ENCODE measurements at places on chromosomes 7 and 10. TPM values are rescaled to one million over a fixed set of nuclear protein-coding genes. Genes with fewer than 3 reads are reported as not detected.

DNA sequence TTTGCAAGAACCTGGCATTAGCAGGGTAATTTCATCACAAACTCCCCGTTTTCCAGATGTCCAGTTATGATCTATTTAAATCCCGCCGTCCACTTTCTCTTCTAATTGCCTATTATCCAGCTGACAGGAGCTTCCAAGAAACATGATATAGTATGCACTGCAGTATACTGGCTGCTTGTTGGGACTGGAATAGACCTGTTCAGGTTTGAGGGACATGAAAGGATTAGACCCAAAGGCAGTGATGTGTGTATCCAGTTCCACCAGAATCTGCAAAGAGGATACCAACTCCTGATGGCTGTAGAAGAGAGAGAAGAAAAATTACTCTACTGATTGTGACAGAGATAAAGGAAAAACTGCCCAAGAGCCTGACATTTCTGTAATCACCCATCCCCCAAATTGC lies 8.9 kb downstream of the MSS51 start:
- no peak for DNase-seq

The CDC123 gene
- polyA plus RNA-seq: 122 TPM

DNA sequence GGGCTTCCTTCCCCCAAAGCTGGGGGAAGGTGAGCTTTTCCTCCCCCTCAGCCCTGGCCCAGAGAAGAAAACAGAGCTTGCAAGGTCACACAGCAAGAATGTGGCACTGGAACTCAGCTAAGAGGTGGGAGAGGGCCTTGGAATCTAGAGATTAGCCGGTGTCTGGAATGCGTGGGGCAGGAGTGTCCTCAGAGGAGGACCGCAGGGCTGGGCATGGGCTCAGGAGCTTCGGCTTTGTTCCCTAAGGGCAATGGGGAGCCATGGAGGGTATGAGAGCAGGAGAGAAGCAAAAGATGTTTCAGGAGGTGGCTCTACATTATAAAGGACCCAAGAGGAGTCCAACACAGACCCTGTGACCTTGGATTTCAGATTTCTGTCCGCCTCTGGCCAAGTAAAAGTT lies 127.2 kb upstream of the TNRC18 start:
- DNase-seq: no peak

The TET1 gene
- 0.08 TPM for polyA plus RNA-seq

GRCh38 chr10:7458556-7458955 lies 47.7 kb upstream of the SFMBT2 start:
- no peak for DNase-seq

- no peak for DNase-seq
Measured at GRCh38 chr7:79968077-79968648, 166.5 kb upstream of the GNAI1 start.

GRCh38 chr10:311901-312665 lies 176.8 kb downstream of the ZMYND11 start:
- DNase-seq: no peak

- no peak for DNase-seq
Measured at GRCh38 chr7:151875942-151876898, 695 bp downstream of the PRKAG2 start.

The VSTM4 gene
- polyA plus RNA-seq: not detected

The P4HA1 gene
- polyA plus RNA-seq: 29.4 TPM

- no peak for DNase-seq
Measured at GRCh38 chr10:132418527-132419416, 21.8 kb downstream of the PWWP2B start.

The ACTR3C gene
- 1.3 TPM for polyA plus RNA-seq

The AUTS2 gene
- 4.7 TPM for polyA plus RNA-seq

DNA sequence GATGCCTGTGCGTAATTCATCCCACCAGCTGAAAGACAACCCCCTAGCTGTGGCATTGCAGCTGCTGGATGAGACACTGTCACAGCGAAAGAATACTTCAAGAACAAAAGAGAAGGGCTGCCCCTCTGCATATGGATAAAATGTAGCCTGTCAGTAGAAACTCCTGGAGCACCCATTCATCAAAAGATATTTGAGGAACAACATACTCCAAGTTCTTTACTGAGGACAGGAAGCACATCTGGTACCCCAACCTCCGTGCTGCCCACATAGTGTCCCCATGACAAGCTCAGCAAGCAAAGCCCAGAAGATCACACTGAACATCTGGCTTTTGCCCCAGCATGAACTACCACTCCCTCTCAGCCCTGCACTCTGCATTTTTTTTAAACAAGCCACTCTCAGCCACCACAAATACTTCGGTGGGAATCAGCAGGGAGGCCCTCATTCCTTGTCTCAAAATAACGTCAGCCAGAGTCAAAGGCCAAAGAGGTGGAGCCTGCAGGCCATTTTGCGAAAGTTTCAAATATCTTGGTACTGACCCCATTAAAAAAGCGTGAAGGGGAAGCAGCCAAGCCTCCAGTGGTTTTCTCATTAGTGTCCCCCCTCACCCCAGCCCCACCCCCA lies 1.7 kb downstream of the CREB3L2 start:
- DNase-seq: no peak

The AQP1 gene
- 0.17 TPM for polyA plus RNA-seq

DNA sequence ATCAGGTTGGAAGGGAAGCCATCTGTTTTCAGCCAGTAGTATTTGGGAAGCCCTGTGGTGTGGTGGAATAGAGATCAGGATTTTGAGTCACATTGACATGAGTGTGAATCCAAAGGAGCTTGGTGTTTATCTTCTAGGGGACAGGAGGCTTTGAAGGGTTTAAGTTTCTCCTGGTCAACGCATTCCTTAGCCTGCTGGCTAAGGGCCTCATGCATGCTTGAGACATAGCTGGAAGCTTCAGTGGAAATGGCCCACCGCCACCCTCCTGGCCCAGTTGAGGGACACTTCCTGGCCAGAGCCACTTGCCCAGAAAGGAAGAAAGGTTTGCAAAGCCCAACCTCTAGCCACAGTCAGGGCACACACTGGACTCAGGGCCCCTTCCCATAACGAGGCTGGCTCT lies 70.9 kb downstream of the CDK1 start:
- DNase-seq: no peak

- DNase-seq: no peak
Measured at GRCh38 chr7:16465469-16466361, at the start of gene SOSTDC1. Gene SOSTDC1, minus strand, starts transcription at chr7:16465738. Its CDS starts 70 bp downstream, at chr7:16465668.

DNA sequence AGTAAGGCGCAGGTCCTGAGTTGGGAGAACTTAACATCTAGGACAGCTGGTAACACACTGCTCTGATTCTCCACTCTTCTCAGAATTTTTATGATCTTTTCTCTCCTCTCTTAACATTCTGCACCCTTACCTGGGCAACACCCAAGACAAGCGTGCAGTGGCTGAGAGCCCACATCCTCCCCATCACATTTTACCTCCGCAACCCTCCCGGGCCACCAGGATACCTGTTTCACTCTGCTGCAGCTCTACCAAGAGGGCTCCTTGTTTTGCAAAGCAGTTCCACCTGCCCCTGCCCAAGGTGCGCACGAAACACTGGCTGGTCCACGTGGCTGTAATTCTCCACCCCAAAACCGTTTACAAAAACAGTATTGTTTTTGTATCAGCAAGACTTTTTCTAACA lies 81.5 kb downstream of the ITIH5 start:
- no peak for DNase-seq

DNA sequence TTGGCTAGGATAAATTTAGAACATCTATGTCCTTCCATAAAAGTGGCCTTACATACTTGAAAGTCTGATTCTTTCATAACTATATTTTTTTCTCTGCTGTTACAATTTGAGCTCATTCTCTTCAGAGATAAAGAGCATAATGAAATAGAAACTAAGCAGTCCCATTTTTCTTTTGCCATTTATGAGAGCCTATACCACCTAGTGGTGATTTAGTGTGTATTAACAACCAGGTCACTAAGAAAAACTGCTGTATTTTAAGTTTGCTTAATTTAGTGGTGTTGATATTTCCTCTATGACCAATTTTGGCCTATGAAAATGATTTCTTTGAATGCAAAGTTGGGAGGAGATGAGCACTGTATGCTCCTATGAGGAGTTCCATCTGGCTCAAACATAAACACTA lies 88.7 kb upstream of the ZWINT start:
- DNase-seq: no peak

DNA sequence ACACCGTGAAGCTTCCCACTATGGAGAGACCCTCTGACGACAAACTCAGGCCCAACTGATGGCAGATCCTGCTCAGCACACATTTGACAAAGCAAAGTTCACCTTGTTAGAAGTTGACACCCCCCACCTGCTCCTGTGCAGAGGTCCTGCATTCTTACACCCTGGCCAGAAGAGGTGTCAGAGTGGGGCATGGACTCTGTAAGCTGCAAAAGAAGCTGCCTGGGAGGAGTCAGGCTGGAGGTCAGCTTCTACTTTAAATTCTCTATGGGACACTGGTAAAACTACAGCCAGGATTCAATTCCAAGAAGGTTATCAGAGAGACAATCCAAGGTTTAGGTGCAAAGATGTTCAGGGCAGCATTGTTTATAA lies 20.0 kb upstream of the TNS3 start:
- DNase-seq: no peak

GRCh38 chr7:116782177-116782711 lies 80.1 kb upstream of the CAPZA2 start:
- DNase-seq: no peak

DNA sequence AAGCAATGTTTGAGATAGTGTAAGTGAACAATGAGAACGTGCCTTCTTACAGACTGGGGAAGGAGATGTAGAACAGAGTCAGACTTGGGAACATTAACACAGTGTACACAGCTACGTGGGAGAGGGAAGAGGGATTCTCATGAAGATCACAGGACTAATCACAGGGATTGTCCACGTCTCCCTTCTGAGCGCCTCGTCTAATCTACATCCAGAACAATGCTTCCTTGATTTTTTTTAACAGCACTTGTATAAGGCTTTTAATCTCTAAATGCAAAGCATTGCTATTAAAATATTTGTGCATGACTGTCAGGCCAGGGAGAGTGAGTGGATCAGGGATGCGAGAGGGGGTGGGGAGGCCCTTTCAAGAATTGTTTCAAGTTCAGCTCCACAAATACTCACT lies 62.7 kb downstream of the MET start:
- no peak for DNase-seq

DNA sequence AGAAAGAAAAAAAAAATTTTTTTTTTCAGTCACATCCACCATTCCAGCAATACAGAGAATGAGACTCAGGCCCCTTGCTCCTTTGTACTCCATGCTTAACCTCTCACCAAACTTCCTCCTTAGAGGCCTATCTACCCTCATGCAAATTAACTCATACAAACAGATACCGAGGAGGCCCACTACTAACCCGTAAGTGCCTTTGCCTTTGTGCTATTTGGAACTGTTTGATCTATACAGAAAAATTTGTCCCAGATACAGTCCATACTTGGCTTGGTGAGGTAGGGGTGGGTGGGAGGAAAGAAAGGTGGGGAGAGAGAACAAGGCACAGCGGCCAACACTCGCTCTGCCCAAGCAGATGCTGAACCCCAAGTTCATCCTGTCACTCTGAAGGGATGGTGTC lies 87.8 kb upstream of the DUSP5 start:
- no peak for DNase-seq
